ENCODE measurements at places on chromosomes 4 and X.

- no peak for DNase-seq
These were observed 49.8 kb downstream of the SMPX start for GRCh38 chrX:21708116-21708515.

GRCh38 chr4:41189076-41189475, 25.3 kb downstream of the APBB2 start:
- no peak for DNase-seq

GRCh38 chr4:45931154-45931553, 192.7 kb downstream of the GABRG1 start:
- DNase-seq, result no peak

DNA sequence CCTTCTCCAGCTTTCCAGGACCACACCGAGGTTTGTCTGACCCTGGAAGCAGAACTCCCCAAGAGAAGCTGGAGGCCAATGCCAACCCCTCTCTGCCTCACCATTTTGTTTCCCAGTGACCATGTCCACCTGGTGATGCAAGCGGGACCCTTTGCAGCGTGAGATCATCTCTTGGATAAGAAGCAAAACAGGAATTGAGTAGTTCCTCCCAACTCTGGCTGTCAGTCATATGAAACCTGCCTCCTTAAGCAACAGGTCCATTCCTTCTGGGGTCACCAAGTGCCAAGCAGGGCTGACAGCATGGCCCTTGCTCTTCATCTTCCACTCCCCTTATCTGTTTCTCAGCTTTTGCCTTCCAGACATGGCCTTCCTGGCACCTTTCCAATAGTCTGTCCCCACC, 41.3 kb upstream of the MTM1 start:
- no peak for DNase-seq

GRCh38 chr4:147587041-147587440, 30.2 kb upstream of the TMEM184C start:
- DNase-seq, result no peak

DNA sequence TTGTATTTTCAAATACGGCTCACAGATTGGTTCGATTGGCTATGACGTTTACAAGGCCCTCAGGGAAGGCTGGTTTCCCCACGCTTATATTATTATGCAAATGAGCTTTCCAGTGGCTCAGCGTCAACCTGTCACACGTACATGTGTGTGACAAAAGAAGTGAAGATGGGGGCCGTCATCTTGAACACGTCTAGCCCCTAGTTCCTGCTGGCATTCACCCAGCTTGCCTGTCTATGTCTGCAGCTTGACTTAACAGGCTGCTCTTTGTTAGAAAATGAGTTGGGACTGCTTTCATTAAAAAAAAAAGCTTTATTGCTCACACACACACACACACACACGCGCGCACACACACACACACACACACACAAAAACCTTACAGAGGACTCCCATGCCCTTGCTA, 283.6 kb upstream of the CTSO start:
- no peak for DNase-seq

DNA sequence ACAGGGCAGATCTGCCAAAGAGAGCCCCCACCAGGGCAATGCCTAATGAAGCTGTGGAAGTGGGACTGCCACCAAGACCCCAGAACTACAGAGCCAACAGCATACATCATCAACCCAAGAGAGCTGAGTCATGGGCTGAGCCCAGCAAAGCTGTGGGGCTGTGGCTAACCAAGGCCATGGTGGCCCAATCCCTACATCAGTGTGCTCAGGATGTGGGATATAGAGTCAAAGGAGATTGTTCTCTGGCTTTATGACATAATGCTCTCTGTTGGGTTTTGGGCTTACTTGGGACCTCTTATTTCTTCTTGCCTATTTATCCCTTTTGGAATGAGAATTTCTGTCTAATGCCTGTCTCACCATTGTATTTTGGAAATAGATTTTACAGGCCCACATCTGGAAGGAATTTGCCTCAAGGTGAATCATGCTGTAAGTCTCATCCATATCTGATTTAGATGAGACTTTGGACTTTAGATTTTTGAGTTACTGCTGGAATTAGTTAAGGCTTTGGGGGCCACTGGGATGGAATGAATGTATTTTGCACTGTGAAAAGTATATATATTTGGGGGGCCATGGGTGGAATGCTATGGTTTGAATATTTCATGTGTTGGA, 5.4 kb upstream of the PRDM5 start:
- no peak for DNase-seq

DNA sequence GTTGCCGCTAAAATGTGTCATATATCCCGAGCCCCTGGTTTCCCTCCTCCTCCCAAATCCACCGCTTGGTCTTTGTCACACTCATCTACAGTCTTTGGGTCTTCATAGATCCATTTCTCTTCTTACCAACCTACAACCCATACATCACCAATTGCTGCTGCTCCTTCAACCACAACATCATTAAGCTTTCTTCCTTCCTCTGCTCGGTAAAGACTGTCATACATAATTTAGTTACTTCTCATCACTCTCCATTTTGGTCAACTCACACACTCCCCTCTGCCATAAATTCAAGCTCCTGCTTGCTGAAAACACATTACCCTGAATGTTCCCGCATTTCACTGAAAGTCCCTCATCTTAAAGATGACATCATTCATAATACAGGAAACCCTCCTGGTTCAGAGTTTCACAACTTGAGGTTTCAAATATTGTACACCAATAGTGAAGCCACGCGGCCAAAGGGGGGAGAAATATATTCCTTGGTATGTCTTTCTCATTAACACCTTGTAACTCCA, 1.7 kb upstream of the DCTD start:
- DNase-seq, result no peak

- DNase-seq, result no peak
These were observed 1.5 kb downstream of the FHDC1 start for GRCh38 chr4:152937336-152938236.

GRCh38 chr4:88583631-88584470, 8.4 kb upstream of the HERC3 start:
- no peak for DNase-seq

DNA sequence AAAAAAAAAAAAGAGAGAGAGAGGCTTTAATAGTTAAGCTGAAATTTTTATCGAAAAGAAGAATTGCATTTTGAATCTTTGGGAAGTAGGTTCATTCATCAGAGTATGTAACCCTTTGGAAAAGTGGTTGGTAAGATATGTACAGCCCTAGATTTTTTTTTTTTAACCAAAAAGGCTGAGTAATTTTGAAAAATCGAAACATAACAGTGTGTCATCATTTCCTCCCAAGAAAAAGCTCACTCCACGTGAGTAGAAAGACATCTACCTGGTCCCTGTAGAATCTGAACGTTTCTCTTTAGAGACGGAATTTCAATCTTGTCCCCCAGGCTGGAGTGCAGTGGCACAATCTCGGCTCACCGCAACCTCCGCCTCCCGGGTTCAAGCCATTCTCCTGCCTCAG, 16.2 kb downstream of the SHOX start:
- DNase-seq, result no peak

DNA sequence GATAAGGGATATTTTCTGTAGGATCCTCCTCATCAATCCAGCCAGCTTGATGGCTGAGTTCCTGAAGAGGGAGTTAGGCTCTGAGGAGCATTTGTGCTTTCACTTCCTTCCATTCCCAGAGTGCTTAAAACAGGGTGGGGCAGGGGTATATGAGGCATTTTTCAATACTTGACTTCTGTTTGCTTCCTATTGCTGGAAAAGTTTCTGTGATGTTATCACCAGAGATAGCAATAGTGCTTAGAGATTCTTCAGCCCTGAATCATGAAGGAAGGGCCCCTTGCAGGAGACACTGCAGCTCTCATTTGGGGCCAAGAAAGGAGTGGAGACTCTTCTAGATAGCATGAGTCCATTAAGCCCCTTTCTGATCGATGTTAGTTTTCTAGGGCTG, 166.7 kb upstream of the RPS6KA3 start:
- no peak for DNase-seq

DNA sequence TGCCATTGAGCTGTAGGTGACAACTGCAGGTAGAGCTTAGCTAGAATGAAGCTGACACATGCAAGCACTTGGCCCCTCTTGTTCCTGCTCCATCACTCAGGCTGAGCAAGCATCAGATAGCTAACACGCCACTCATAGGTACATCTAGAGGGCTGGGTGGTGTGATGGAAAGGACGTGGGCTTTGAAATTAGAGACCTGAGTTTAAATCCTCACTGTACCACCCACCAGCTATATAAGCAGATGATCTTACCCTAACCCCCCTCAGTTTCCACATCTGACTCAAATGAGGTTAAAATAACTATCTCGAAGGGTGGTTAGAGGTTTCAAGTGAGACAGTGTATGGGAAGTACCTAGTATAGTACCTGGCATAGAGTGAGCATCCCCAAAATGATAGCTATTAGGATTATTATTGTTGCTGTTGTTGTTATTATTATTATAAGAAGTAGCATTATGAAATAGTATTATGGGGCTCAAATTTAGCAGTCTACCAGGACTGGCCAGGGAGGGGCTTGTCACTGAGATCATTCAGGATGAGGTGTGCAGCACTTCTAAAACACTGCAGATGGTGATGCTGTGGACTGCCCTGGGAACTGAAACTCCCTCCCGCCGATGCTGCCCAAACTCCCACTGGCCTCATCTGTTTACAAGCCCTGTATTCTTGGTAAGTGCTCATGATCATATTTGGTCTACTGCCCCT, 59.0 kb downstream of the REELD1 start:
- DNase-seq, result no peak

DNA sequence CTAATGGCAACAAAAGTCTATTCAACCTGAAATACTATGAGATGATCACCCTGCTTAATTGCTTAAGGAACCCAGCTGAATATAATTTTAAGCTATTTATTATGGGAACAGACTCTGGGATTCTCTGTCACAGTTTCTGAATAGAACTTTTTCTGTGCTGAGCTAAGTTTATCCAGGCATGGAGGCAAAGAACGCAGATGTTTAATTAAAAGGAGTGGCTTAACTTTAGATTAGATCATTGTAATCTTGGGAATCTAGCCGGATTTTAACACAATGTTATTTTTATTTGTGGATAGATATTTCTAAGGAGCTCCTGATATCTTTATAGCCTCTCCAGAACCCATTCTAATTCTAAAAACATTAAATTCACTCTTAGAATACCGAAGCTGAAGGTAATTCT, 353.4 kb downstream of the STIM2 start:
- DNase-seq, result no peak

- no peak for DNase-seq
These were observed 39.5 kb downstream of the NSD2 start for GRCh38 chr4:1910643-1911042.

- DNase-seq, result no peak
These were observed 16.1 kb upstream of the RS1 start for GRCh38 chrX:18687856-18688495.

GRCh38 chr4:141132709-141133145, 542 bp downstream of the RNF150 start:
- no peak for DNase-seq

- no peak for DNase-seq
These were observed at the start of gene RBM47 for GRCh38 chr4:40629401-40630334. TSS of gene RBM47 (minus strand) at chr4:40629864. CDS start at chr4:40438893, 190,971 bp downstream.

DNA sequence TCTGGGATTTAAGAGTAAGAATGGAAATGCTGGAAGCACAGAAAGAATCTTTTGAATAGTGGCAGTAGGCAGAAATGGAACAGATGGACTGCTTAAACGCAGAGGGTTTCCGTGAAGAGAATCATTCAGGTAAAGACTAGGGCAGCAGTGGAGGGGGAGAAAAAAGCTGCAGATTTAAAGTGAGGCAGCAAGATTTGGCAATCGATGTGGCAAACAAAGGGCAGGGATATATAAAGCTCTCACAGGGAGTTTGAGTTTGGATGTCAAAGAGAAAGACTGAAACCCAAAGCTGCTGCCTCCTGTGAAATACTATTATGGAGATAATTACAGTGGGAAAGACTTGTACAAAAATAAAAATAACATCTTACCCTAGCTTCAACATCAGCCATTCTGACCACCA, 384.0 kb downstream of the CENPC start:
- no peak for DNase-seq

GRCh38 chr4:124573056-124573455, 139.5 kb downstream of the ANKRD50 start:
- DNase-seq, result no peak

DNA sequence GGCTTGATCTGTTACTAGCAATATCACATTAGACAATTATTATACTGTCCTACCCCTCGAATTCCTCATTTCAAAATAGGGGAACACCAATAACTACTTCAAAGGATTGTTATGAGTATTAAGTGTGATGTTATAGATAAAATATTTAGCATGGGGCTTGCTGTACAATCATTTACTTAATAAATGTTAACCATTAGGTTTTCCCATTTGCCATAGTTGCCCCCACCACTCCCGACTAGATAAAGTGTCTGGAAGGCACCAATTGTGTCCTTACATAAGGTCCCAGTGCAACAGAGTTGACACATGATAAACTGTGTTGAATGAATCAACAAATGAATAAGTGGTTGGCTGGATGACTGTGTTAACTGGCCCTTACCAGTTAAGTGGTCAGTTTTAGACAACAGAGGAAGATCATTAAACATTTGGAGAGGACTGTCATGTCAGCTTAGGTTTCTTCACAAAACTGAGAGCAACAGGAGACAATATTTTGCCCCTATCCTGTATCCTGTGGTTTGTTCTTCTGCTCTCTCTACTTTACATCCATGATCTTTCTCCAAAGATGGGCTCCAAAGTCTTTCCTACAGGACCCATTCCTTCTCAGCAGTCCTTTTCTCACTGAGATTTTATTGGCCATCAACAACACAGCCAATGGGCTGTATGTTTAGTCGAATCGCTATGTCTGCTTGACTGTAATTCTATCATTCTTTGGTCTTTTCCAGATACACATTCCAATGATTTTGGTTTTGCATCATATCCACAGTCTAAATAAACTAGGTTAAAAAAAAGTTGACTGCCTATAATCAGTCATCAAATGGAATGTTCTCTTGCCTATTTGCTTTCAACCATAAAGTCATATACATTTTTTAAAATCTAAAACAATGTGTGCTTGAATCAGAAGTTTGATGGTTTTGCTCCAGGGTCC, 74.4 kb downstream of the RNF150 start:
- no peak for DNase-seq

DNA sequence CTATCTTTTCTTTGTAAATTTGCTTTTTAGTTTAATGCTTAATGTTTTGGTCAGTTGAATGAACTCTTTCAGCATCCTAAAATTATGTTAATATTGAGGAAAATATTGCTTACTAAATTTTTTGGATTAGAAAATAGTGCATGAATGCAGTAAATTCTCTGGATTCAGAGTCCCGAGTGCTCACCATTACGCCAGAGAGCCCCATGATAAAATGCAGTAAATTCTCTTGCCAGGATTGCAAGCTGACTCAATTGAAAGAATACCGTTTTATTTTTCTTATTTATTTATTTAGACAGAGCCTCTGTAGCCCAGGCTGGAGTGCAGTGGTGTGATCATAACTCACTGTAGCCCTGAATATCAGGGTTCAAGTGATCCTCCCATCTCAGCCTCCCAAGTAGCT, 60.9 kb upstream of the ENPEP start:
- no peak for DNase-seq
